ENCODE measurements at places on chromosomes 13 and 19. TPM values are rescaled to one million over a fixed set of nuclear protein-coding genes. Genes with fewer than 3 reads are reported as not detected.

ANKRD24 gene
- 1.1 TPM for total RNA-seq

- no peaks in the 10 kb centered on the region for H3K27me3 ChIP-seq
- no peak overlapping the region for H3K4me3 ChIP-seq
- no peak overlapping the region for H3K27ac ChIP-seq
- DNase-seq, result no peak
- H3K4me1 ChIP-seq, result peaks cover 22% of the 10 kb centered on the region
These were observed 14.4 kb downstream of the IL17D start for GRCh38 chr13:20717581-20718542.

GRCh38 chr19:28258829-28259228 is 954.1 kb downstream of the UQCRFS1 start:
- no peaks in the 10 kb centered on the region for H3K36me3 ChIP-seq
- H3K4me1 ChIP-seq, result no peaks in the 10 kb centered on the region
- no peak overlapping the region for H3K27ac ChIP-seq

- no peaks in the 10 kb centered on the region for H3K27me3 ChIP-seq
- no peak overlapping the region for H3K27ac ChIP-seq
- H3K4me3 ChIP-seq, result no peak overlapping the region
- H3K36me3 ChIP-seq, result no peaks in the 10 kb centered on the region
These were observed 38.7 kb downstream of the CCNE1 start for GRCh38 chr19:29850482-29850881.

DNA sequence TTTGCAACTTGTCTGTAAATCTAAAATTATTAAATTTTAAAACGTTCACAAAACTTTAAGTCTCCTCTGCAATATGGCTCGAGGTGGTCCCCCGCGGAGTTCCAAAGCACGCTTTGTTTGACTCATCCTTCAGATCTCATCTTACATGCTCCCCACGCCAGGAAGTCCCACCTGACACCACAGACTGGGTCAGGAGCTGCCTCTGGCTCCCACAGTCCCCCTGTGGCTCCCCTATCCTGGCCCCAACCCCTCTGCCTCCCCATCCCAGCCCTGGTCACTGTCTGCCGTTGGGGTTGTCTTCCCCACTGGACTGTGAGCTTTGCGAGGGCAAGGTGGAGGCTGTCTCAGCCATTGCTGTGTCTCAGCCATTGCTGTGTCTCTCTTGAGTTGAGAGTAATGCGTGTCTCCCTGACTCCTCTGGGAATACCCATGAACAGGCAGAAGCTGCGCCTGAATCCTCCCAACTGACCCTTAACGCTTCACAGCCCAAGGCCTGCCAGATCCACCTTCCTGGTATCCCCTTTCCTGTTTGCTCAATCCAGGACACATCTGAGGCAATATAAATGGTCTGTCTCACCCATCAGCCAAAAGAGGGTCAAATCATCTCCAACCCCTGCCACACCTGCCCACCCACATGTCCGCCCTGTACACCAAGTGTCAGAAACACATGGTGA is 15.9 kb downstream of the DYRK1B start:
- H3K27ac ChIP-seq, result no peak overlapping the region
- H3K4me1 ChIP-seq, result no peaks in the 10 kb centered on the region
- H3K27me3 ChIP-seq, result no peaks in the 10 kb centered on the region
- DNase-seq, result no peak
- H3K36me3 ChIP-seq, result no peaks in the 10 kb centered on the region

DNA sequence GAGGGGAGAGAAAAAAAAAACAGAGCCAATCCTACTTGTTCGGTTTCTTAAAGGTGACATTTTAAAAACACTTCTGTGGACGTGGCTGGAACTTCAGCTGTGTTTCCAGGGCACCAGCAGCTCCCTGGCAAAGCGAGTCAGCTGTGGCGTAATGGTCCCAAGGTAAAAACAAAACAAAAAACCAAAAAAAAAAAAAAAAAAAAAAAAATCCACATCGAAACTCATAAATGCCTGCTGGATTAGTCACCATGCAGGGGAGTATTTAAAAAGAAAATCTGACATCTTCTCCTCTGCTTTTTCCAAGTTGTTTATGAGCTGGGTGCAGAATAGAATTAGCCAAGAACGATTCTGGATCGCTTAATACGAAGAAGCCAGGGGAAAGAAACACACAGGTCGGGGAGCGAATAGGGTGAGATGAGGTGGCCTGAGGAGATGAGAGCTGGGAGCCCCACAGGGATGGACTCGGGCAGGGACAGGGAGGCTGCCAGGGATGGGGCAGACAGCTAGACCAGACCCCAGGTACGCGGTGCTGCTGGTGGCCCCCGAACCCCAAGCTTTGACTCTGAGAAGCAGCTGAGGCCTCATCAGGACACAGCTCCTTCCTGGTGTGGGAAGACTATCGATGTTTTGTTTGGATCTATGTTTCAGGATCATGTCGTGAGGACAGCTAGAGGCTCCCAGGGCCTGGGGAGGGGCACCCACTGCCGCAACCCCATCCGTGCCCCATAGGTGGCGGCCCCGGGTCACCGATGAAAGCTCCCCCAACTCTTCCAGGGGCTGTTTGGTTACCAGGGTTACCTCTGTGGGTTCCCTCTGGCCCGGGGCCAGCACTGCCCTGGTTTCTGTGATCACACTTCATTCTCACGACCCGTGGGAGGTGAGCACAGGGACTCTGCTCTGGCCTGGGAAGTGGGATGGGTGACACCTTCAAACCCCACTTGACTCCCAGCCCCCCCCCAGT is 3.1 kb upstream of the CTXN1 start:
- peak overlapping the region; percentile 91 for H3K27ac ChIP-seq
- DNase-seq, result no peak
- peaks cover 58% of the 10 kb centered on the region for H3K4me1 ChIP-seq
- H3K27me3 ChIP-seq, result no peaks in the 10 kb centered on the region
- peak overlapping the region; percentile 62 for H3K4me3 ChIP-seq
- H3K36me3 ChIP-seq, result peaks cover 34% of the 10 kb centered on the region

DNA sequence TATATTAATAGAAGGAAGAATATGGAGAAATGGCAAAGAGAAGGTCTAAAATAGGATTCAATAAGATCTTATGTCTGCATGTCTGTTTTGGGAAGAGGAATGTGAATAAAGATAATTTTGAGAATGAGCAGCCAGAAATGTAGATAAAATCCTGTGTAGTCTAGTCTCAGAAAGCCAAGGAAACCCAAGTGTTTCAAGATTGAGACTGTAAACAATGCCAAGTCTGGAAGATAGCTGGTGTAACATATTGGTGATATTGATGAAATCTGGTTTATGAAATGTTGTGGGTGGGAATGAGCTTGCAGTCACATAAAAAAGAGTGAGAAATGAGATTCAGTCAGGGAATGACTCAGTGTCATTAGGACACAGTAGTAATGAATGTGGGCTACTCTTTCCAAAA is 1180.3 kb upstream of the PCDH20 start:
- no peak overlapping the region for H3K27ac ChIP-seq
- H3K4me1 ChIP-seq, result no peaks in the 10 kb centered on the region
- H3K36me3 ChIP-seq, result no peaks in the 10 kb centered on the region
- H3K4me3 ChIP-seq, result no peak overlapping the region
- H3K27me3 ChIP-seq, result no peaks in the 10 kb centered on the region

- no peak overlapping the region for H3K4me3 ChIP-seq
- H3K36me3 ChIP-seq, result no peaks in the 10 kb centered on the region
- no peak for DNase-seq
- H3K4me1 ChIP-seq, result peaks cover 12% of the 10 kb centered on the region
These were observed 4.5 kb downstream of the CCNA1 start for GRCh38 chr13:36436811-36437210.

- H3K36me3 ChIP-seq, result no peaks in the 10 kb centered on the region
- no peak overlapping the region for H3K27ac ChIP-seq
- H3K4me3 ChIP-seq, result no peak overlapping the region
- H3K4me1 ChIP-seq, result no peaks in the 10 kb centered on the region
These were observed 101.1 kb downstream of the DLEU7 start for GRCh38 chr13:50742353-50742752.

DNA sequence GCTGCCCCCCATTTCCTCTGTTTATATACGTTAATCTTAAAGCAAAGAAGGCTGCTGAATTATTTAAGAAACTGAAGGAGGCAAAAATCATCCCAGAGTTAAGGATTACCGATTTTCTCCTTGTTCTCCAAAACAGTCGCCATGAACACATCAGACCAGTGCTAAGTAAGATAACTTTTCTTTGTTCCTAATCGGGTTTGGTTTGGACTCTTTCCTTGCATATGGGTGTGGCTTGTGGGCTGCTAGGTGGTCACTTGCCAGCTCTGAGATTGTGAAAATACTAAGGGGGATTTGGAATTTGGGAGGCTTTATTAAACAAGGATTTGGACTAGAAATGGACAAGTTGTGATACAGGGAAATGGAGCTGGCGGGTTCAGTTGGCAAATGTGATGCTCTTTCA is 212.1 kb downstream of the OXGR1 start:
- DNase-seq, result no peak
- H3K4me3 ChIP-seq, result no peak overlapping the region
- H3K36me3 ChIP-seq, result no peaks in the 10 kb centered on the region

DNA sequence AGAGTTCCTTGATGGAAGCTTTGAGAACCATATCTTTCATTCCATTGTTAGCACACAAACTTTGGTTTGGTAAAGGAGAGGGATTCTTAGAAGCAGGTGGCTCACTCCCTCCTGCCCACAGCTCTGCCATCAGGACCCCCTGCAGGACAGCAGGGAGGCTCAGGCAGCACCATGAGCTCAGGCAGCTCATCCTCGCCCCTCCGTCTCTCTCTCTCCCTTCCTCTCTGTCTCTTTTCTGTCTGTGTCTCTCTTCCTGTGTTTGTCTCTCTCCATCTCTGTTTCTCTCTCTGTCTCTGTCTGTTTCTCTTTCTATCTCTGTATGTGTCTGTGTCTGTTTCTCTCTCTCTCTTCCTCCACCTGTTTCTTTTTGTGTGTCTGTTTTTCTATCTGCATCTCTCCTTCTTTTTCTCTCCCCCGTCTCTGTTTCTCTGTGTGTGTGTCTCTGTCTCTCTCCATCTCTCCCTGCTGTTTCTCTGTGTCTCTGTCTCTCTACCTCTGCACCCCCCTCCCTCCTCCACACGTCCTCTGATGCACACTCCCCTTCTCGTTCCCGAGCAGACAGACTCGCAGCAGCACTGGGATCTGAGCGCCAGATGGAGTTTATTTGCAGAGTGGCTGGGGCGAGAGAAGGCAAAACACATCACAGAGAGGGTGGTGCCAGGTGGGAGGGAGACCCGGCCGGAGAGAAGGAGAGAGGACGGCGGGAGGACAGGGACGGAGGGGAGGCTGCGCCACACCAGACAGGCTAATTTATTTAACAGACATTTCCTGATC is 8.7 kb downstream of the SBK2 start:
- no peaks in the 10 kb centered on the region for H3K4me1 ChIP-seq
- H3K27me3 ChIP-seq, result no peaks in the 10 kb centered on the region
- H3K27ac ChIP-seq, result no peak overlapping the region
- no peak overlapping the region for H3K4me3 ChIP-seq

Measured in thoracic aorta (tissue), 2 donors.